HEK293T (cell line): ENCODE measurements at places on chromosomes 3 and 15.

GRCh38 chr15:50881121-50882048, 27.1 kb upstream of the AP4E1 start:
- DNase-seq, result no peak

- peak; percentile 43 for DNase-seq
These were observed 335.1 kb upstream of the THRB start for GRCh38 chr3:24829629-24830229.

DNA sequence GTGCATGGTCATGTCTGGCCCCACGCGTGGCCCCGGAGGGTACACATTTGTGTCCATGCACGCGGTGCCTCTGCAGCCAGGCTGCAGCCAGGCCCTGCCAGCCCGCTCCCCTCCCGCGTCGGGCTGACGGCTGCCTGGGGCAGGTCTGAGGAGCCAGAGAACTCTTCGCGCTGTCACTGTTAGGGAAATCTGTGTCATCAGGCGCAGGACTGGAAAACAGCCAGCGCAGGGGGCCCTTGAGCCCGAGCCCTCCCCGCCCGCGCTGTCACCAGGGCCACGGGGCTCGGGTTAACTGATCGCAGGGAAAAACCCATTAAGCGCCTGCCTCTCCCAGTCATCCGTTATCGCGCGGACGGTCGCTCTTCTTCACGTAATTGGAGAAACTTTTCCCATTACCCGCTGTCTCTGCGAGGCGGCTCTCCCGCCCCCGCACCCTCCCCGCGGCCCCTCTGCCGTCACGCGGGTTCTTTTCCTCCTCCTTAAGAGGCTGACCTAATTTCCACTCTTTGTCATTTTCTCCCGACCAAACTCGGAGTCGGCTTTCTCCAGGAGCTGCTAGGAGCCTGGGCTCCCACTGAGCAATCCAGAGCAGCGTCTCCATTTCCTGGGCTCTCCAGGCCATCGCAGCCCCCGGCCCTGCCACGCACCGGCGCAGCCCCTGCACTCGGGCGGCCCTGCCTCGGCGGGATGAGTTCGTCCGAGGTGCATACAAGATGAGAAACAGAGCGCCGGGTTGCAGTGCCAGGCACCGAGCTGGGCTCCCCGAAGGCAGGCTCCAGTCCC, 57.5 kb upstream of the PRR23E start:
- DNase-seq, result peak; percentile 35

DNA sequence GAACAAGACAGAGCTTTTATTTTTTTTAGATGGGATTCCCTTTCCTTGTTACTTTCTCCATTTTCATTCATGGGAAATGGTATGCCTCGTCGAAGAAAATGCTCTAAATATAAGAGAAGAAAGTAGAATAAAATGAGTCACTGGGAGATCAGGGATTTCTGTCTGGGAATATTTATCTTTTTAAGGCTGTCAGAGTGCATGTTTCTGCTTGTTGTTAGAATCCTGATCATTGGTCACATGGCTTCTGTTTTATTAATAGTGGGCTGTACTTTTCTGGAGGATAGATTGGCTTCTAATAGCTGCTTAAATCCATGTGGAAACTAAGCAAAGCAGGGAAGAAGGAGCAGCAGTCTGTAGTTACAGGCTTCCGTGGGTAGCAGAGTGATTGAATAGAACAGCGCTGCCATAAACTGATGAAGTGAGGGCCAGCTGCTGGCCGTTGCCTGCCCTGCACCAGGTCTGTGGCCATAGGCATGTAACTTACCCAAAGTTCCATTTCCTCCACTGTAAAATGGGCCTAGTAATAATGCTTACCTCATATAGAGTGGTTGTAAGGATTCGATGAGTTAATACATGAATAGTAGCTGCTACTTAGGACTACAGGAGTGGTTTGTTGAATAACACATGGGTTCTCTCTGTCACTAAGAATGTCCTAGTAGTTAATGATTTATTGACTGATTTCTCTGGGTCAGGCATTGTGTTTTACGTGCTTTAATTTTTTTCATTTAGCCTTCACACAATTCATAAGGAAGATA, 289.9 kb downstream of the SATB1 start:
- no peak for DNase-seq

DNA sequence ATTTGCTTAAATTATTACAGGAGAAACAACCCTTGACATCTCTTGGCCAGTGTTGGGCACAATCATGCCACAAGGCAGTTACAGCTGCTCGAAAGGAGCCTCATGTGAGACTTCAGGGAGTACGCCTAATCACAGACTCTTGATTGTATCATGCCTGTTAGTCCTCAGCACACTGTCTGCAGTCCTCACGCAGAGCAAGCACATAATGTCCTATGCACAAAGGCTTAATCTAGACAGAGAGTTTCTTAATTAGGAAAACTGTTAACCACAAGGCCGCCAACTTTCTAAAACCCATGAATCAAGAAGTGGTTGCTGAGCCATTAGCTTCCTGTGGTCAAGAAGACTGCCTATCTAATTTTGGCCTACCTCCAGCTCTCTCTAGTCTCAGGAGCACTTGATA, 172.0 kb downstream of the UNC13C start:
- no peak for DNase-seq

DNA sequence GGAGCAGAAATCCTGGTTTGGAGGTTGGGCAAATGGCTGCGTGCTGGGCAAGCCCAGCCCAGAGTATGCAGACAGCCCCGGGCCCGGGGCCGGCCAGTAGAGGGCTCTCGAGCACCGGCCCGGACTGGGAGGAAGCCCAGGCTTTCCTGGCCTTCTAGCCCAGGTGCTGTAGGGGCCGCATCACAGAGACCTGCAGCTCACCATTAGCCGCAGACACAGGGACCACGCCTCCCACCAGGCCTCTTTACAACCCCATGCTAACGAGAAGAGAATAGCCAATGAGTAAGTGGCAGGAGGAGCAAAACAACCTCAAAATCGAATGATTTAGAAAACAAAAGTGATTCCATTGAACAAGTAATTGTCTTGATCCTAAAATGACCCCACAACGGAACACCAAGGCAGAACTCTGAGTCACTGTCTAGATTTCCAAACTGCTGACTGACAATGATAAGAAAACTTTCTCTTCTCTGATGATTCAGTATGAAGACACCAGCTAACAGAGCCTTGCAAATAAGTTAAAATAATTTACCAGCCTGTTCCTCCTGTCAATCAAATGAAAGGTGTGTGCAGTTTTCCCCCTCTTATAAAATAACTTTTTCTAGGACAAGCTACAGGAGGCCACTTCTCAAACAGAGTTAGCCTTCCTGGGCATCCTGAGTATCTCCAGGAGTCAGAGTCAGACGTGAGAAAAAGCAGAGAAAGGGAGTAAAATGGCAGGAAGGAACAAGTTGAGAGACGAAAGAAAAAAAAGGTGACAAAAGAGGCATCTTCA, 102.2 kb downstream of the DGKG start:
- DNase-seq, result peak; percentile 75

GRCh38 chr3:38138349-38139190, at the start of gene MYD88:
MYD88 (plus strand) TSS chr3:38138661; CDS start chr3:38138701, 40 bp downstream.
- DNase-seq, result no peak

DNA sequence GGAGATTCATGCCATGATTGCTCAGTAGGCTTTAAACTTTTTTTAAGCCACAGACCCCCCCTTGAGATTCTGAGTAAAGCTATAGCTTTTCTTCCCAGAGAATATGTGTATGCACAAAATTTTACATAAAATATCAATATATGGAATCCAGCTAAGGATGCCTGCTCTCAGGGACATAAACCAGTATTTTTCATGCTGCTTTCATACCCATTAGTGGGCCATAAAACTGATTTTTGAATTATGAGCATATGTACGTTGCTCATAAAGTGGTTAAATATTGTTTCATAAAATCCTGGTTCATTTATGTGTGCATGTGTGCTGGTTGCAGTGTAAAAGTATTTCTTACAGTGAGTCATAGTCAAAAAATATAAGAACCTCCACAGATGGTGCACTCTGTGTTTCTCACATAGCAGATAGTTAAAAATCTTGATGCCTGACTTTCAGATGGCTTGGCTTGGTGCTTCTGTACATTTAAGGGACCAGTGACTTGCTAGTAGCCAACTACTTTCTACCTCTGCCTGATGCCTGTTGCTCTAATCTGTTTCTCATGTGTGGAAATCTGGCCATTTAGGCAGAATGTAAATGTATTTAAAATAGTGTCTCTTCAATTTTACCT, 71.9 kb downstream of the ARHGEF26 start:
- no peak for DNase-seq

GRCh38 chr15:20645956-20646355, 104.4 kb upstream of the GOLGA6L6 start:
- no peak for DNase-seq

GRCh38 chr15:85404176-85404917, 23.9 kb downstream of the AKAP13 start:
- no peak for DNase-seq

GRCh38 chr15:90261811-90262210, 3.7 kb upstream of the NGRN start:
- no peak for DNase-seq

DNA sequence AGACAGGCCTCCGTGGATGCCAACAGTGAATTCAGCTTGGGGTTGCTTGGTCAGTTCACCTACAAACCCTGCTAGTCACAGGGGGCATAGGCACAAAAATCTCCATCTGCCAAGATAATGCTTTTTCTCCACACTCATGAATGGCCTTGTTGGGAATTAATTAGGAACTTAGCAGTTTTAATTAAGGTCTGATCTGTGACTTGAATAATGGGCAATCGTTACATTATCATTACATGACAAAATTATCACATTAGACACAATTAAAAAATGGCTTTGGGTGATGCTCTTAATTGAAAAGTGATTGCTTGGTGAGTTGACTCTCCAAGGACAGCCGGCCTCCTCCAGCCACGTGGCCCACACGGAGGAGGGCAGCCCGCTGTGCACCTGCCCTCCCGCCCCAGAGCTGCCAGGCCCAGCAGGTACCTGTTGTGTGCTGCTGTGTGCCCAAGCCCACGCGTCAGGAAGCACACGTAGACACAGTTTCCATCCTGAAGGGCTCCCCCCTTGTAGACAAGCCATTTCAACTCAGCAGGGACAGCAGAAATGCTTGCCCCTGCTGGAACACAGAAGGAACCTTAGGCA, 274.2 kb downstream of the OCA2 start:
- no peak for DNase-seq

DNA sequence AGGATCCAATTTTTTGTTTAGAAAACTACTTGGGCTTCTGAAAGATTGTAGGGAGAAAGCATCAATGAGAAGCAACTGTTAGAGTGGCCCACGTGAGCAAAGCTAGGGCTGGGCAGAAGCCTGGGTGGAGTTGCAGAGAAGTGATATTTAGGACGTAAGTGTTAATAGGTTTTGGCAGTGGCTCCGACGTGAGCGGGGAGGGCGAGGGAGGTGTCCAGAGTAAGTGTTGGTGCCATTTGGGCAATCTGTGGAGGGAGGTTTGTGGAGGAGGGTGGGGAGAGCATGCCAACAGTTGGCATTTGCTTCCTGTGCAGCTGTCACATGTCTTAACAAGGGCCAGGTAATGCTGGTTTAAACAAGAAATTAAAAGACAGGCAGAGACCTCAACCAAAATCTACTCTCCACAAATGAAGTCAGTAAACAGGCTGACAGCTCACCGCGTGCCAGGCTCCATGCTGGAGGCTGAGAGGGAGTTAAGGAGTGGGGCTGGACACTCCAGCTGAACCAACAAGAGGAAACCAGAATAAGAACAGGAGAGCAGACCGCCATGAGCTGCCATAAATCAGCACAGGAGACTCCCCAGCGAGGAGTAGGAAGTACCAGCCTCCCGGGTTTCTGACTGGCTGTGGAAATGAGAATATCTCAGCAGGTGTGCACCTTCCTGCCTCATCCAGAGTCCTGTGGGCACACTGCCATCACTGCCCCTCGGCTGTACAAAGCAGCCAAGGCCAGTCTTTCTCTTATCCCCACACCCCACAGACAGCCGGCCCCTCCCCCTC, 232.6 kb downstream of the ABHD5 start:
- DNase-seq, result no peak

GRCh38 chr3:175111036-175111435, 251.9 kb downstream of the NAALADL2 start:
- DNase-seq, result no peak

DNA sequence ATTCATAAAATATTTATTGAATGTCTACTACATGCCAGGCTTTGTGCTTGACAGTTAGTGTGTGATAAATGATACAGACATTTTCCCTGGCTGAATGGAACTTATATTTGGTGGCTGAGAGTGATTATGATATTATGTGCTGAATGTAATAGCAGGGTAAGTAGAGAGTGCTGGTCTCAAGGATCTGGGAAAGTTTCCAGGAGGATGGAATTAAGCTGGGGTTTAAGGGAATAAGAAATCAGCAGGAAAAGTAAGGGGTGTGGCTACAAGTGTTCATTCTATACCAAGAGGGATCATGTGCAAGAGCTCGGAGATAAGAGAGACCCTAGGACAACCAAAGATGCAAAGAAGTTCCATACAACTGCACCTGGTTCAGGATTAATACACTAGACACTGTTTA, 500.1 kb upstream of the CFAP20DC start:
- DNase-seq, result no peak

DNA sequence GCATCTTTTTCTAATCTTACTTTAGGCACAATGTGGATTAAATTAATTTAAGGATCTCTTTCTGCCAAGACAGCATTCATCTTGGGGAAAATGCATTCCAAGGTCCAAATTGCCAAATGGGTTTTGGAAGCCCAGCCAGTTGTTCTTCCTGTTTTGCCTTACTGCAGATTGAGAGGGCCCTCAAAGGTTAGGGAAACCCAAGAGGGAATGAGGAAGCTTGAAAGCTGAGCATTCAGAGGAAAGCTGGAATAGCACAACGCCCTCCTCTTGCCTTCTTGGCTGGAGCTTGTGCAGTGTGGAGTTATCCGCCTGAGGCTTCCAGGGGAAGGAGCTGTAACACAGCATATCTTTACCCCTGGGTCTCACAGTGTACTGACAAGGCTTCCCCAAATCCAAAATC, 18.2 kb upstream of the SACM1L start:
- DNase-seq, result no peak

DNA sequence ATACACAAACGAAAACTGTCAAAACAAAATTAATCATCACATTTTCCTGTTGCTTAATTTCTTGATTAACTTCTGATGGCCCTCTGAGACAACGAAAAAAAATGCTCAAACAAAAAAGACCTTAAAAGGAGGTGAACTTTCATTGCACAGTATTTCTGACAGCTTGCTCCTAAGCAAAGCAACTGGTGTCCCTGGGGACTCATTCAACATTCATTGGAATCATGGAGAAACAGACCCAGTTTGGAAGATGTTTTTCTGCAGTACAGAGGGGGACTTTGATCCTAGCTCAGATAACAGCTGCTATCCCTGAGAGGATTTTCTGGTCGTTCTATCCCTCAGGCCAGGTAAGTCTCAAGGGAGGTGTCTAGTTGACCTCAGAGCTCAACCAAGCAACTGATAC, 378.7 kb upstream of the ATP11B start:
- no peak for DNase-seq
